NCI-H69 (cell line): ENCODE measurements at places on chromosomes 6 and 20.

GRCh38 chr6:149840345-149841075 is 23.6 kb downstream of the LRP11 start:
- peak; percentile 98 for DNase-seq

DNA sequence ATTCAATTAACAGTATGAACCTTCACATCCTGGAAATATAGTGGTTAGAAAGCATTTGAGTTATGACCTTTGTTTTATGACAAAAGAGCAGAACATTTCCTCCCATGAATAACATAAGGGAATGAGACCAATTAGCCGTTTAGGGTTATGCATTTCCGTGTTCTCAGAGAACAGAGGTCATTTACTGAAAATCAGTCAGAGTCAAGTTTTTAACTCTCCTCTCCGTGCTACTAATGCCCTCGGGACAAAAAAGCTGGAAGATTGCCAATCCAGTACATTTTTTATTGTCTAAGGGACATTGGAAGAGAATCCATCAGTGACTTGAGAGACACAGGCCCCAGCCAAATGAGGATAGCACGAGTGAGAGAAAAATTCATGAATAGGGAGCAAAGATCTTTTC is 632.7 kb downstream of the RFPL4B start:
- peak; percentile 78 for DNase-seq

DNA sequence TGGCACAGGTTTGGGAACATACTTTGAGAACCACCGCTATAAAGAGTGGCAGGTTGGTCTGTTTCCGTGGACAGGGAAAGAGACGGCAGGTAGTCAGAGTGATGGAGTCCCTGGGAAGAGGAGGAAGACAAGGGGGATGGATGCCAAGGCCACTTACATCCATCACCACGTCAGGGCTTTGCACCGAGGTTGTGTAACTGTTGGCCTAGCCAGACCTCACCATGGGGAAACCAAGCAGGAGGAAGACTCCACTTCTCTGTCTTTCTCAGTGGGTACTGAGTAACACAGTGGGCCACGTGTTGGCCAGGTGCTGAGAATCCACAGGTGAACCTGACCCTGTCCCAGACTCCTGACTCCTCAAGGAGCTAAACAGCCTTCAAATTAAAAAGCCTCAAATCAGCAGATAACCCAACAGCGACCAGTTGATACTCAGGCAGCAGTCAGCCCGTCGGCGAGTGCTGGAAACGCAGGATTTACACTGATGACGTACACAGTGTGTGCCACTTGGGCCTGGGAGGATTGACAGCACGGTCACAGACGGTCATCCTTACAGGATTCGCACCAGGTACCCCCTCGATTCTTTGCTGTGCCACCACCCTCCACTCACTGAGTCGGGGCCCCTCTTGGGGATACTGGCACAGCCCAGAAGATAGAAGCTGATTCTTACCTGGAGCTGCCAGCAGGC is 134.6 kb upstream of the SNX9 start:
- no peak for DNase-seq

GRCh38 chr6:63805808-63806572 is 170.4 kb downstream of the PHF3 start:
- peak; percentile 55 for DNase-seq

GRCh38 chr6:163329991-163330390 is 84.5 kb upstream of the QKI start:
- DNase-seq: no peak

- DNase-seq: no peak
These were observed 78.6 kb downstream of the HIVEP1 start for GRCh38 chr6:12090714-12091113.

- peak; percentile 51 for DNase-seq
These were observed 25.5 kb upstream of the CST1 start for GRCh38 chr20:23776067-23776771.
